CD4-positive, alpha-beta T cell treated with Interleukin-17A for 1 hour (primary cell): ENCODE measurements at places on chromosomes 4 and X.

GRCh38 chr4:88276952-88277710 is 7.2 kb downstream of the PPM1K start:
- no peak for DNase-seq

- DNase-seq, result no peak
These were observed 37.7 kb downstream of the LIMCH1 start for GRCh38 chr4:41575665-41576064.

GRCh38 chrX:28205126-28205525 is 223.9 kb upstream of the DCAF8L1 start:
- DNase-seq, result no peak

DNA sequence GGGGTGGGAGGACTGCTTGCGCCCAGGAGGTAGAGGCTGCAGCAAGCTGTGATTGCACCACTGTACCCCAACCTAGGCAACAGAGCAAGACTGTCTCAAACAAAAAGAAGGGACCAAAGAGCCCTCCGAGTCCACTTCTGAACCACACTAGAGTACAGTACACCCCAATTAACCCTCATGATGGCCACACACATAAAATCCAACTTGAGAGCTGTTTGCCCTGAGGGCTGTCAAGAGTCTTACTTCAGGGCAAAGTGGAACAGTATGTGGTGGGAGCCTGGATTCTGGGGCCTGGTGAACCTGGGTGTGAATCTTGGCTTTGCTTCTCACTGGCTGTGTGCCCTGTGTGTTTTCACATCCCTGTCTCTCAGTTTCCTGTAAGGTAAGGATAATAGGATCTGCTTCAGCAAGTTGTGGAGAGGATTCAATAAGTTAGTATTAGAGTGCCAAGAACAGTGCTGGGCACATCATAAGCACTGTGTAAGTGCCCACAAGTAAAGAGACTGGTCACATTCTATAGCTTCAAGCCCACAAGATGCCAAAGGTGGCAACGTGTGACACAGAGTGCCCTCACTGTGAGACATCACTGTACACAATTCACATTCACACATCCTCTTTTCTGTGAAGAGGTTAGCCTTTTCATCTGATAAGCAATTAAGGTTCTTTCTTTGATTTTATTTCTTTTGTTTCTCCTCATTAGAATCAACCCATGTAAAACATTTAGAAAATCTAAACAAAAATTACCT is 52.1 kb downstream of the LEF1 start:
- peak; percentile 54 for DNase-seq

DNA sequence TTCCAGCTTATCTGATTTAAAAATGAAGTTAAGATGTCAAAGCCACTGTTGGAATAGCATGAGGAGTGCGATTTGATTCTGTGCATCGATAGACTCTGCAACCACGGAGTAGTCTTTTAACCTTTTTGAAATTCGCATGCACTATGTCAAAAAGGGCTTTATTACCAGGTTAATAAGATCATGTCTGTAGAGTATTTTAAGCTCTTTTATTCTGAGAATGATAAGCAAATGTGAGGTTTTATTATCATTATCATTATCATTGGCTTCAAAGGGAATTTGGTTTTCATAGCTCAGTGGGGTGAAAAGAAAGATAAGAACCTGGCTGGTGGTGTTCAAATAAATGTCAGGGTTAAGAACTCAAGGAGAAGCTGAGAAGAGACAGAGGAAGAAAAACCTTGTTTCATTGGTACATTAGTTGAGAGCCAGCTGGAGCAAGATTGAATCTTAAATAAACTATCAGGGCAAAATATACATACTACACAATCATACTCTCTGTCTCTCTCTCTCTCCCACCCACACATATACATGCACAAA is 102.6 kb downstream of the MMRN1 start:
- DNase-seq, result no peak

DNA sequence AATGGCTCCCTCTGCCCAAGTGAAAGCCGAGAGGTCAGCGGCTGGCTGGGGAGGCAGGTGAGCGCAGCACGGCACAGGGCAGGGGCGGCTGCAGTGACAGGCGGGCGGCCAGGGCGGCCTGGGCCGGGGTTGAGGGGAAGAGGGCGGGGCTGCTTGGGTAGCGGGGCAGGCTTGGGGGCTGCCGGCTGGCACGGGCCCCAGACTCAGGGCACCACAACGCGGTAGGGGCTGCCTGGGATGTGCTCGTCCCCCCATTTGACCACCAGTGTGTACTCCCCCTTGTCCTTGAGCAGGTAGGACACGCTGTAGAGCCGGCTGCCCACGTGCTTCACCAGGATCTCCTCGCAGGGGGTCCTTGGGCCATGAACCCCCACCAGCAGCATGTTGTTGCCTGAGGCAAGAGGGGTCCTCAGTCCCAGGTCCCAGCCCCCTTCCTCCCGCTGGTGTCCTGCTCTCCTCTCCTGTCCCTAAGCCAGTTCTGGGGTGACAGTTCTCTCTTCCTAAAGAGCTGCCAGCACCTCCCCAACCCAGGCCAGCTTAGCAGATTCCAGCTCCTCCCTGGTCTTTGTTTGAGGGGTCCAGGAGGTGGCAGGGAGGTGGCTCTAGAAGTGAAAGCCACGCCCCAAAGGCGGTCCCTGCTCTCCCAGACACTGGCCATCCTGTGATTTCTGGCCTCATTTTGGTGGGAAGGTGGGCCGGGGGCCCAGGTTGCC is 25.6 kb downstream of the FLNA start:
- DNase-seq, result peak; percentile 13

DNA sequence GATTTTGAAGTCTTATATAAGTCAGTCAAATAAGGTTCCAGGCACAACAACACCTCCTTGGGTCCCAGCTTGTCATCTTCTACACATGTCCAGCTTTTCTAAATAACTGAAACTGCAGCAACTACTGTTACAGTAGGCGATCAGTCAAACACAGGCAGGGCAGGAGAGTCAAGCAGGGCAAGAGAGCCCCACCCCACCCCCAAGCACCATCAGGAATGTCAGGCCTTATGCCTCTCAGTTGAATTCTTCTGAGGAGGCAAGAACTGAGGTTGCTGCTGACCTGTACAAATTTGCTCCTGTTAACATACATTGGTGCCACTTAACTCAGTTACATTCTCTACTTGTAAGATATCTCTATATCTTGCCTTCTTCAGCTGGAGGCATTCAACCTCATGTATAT is 608.8 kb upstream of the PCDH10 start:
- DNase-seq, result no peak

- DNase-seq, result no peak
These were observed 45.6 kb downstream of the FHL1 start for GRCh38 chrX:136192839-136193414.

- no peak for DNase-seq
These were observed 50.0 kb downstream of the RTL5 start for GRCh38 chrX:72081605-72082320.

DNA sequence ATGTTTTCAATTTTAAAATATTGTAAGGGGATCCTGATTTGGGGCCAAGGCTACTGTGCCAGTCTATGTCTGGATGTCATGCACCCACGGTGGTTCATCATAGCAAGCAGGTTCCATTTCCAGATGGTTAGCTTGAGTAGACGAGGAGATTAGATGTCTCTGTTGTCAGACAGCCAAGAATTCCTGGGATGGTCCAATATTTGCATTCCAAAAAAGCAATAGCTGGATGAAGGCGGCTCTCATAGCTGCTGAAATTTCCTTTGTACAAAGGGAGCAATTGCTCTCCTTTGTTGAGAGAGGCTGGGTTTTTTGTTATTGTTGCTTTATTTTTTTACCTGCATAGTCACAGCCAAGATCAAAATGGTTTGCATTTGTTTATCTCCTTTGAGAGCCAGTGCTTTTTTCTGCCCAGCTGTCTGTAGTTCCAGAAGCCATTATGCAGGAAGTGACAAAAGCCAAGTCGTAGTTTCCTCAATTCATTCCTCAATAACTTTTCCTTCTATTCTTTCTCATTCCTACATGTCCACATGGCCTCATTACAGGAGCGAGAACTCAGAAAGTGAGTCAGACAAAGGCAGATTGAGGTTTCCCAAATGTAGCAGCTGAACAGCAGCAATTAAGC is 107.9 kb downstream of the MMRN1 start:
- DNase-seq, result no peak

- DNase-seq, result no peak
These were observed 32.9 kb upstream of the DCX start for GRCh38 chrX:111444881-111445280.

DNA sequence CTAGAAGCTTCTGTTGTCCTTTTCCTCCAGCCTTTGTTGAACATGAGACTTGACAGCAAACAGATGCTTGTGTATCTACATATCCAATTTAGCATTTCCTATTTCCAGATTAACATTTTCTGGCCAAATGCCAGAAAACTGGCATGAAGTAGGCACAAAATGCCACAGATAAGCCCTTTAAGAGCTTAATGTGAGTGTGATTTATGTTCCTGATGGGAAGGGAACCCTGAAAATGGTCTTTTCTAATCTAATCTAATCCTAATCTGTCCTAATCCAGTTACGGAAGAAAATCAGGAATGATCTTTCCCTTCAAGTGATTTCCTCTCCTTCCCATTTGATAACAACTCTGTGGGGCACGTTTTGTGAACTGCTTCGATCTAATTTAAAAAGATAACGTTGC is 133.0 kb upstream of the C1QTNF7 start:
- no peak for DNase-seq

DNA sequence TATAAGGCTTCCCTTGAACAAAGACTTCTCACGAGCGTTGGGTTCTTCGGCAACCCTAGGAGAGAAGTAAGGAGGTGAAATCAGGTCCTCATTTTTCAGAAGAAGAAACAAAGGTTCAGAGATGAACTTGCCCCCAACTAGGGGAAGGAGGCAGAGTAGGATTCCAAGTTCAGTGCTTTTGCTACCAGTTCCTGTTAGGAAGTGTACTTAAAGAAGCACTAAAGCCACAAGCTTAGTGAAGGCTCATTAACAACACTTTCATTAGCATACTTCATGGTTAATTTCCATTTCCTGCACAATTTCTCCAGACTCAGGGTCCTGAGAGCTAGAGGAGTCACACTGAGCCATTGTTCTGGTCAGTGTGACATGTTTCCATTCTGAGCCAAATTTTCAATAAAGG is 52.1 kb downstream of the VSIG4 start:
- DNase-seq, result no peak

GRCh38 chrX:80648023-80648422 is 161.7 kb downstream of the BRWD3 start:
- DNase-seq, result no peak

DNA sequence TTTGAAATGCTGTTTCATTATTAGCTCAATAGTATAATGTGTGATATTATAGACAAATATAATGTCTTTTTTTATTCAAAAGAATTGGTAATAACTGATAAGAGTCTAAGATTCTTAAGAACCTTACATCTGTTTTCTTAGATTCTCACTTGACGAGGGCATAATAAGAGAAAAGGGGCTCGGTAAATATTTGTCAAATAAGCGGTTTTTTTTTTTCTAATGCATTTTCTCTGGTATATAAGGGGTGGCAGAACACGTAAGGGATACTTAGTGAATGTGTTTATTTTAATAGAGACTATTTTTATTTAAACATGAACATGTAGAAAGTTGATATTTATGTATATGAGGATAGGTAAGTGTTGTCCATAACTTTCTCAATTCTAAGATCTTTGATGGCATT is 200.6 kb downstream of the RAPGEF2 start:
- DNase-seq, result no peak

DNA sequence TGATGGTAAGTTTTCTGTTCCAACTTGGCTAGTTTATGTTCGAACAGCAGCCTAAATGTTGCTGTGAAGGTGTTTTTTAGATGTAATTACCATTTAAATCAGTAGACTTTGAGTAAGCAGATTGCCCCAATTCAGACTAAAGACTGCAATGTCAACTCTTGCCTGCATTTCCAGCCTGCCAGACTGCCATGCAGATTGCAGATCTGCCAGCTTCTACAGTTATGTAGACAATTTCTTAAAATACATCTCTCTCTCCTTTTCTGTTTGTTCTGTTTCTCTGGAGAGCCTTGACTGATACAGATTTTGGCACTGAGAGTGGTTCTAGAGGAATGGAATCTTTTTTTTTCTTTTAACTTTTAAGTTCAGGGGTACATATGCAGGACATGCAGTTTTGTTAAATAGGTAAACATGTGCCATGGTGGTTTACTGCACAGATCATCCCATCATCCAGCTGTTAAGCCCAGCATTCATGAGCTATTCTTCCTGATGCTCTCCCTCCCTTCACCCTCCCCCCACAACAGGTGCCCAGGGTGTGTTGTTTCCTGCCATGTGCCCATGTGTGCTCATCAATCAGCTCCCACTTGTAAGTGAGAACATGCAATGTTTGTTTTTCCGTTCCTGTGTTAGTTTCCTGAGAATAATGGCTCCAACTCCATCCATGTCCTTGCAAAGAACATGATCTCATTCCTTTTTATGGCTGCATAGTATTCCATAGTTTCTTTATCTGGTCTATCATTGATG is 227.8 kb downstream of the CPE start:
- DNase-seq, result no peak

DNA sequence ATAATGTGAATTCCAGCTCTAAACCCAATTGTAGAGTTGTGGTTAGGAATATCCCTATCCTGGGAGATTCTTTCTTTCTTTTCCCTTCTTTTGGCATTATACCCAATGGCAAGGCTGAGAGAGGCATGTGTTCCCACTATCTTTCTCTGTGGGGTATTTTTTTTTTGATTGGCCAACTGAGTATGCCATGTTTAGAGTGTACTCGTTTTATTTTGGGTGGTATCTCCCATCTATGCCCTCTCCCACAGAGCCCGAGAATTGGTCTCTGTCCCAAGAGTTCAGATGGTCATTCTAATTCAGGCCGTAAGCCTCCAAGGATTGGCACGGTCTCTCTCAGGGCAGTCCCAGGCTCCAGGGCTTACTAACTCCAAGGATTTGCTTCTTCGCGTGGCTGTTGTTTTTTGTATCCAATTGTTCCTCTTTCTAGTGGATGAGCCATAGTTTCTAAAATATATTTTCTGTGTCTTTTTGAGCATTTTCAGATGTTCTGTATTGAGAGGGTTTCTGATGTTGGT is 198.8 kb downstream of the SLC4A4 start:
- DNase-seq, result no peak

- DNase-seq, result no peak
These were observed 65.5 kb downstream of the ZNF81 start for GRCh38 chrX:47902161-47902560.

DNA sequence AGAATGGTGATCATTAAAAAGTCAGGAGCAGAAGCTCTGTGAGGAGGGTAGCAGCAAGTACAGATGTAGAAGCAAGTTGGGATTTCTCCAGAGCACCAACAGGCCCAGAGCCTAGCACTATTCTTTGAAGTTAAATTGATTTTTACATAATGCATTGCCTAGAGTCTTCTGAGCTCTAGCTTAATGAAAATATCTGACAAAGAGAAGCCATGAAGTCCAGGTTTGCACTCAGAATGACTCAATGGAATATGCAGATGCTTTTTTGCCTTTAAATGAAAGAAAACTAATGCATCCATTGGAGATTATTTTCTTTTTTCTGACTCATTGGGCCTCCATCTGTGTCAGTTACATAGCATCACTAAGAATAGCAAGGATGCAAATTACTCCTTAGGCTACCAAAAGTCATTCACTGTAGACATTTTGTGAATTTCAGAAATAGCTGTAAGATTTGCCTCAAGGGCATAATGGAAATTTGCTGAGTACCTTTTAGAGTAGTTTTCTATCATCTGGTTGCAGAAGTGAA is 91.0 kb downstream of the EDA2R start:
- DNase-seq, result no peak
